Cortex of kidney (tissue), 1 donor: ENCODE measurements at places on chromosomes 6 and 20.

GRCh38 chr6:125054331-125054730, 92.1 kb downstream of the RNF217 start:
- DNase-seq, result no peak

DNA sequence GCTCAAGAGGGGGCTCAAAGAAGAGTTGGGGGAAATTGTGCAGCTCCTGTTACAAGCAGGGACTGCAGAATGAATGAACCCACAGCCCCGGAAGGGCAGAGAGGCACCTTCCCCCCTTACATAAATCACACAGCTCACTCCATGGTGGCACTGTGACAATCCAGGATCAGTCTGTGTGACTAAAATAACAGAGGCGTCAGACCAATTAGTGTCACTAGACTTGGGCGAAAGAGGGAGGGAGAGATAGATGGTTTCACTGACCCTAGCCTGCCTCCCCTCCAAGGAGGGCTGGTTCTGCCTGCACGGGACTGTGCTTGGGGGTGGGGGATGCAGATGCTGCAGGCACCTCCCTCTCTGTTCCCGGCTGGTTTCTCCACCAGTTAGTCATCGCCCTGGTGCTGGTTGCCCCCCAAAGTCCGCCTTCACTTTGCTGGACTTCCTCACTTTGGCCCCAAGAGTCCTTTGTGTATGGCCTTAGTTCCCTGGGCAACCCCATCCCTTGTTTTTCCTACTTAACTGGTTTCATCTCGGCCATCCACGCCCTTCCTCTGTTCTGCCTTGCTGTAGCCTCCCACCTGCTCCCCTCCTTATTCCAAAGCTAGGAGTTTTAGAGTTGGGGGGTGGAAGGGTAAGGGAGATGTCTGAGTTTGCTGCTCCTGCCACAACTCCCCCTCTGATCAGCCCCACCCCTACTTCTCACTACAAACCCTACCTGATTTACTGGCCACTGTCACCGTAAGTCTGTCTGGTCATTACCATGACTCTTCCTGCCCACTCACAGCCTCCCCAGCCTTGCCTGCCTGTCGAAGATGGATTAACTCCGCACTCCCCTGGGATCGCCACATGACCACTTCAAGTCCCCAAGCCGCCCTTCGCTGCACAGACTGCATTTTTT, 17.7 kb downstream of the CCDC167 start:
- DNase-seq, result no peak

- DNase-seq, result no peak
These were observed 76.8 kb upstream of the OGFRL1 start for GRCh38 chr6:71211799-71212198.

- DNase-seq, result no peak
These were observed 291.2 kb upstream of the ADGRB3 start for GRCh38 chr6:68343901-68344300.

DNA sequence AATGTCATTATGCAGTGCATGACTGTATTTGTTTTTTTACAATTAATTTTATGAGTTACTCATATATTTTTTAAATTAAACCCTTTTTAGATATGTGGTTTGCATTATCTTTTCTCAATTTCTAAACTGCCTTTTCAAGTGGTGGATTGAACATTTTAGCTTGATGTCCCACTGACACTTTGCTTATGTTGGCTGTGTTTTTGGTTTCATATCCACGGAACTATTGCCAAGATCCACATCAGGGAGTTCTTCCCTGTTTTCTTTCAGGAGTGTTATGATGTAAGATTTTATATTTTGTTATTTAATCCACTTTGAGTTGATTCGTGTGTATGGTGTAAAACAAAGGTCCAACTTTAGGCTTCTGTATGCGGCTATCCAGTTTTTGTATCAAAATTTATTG, 1144.9 kb upstream of the EYS start:
- DNase-seq, result no peak

GRCh38 chr20:63678667-63679465, 17.6 kb upstream of the TNFRSF6B start:
- DNase-seq, result no peak

- DNase-seq, result no peak
These were observed 21.6 kb upstream of the MYB start for GRCh38 chr6:135159531-135159930.

GRCh38 chr20:32577657-32578056, 7.5 kb downstream of the NOL4L start:
- DNase-seq, result no peak

- no peak for DNase-seq
These were observed 23.0 kb downstream of the TAF8 start for GRCh38 chr6:42073287-42073686.

- no peak for DNase-seq
These were observed 41.8 kb downstream of the TFEB start for GRCh38 chr6:41693281-41694240.

DNA sequence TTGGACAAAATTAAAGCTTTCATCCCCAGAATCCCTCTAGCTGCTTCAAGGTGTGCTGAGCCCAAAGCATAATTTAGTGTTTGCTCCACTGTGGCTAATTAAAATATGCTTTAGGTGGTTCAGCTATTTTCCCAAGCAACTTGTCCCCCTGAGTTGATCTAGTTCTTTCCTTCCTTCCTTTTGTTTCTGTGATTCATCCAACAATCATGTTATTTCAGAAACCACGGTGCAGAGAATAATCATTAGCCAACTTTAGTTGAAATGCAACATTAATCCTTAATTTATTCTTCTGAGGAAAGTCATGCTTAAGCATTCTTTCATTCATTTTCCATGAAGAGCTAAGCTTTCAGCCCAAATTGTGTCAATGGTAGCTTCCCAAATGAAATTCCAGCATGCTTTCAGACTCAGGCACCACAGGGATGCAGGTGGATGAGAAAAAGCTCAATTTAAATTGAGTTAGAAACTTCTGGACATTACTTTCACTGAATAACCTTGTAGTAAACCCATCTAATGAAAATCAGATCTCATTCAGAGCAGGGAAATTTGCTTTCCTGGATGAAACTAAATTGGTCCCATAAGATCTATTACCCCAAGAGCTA, 209.0 kb upstream of the NT5E start:
- DNase-seq, result no peak

DNA sequence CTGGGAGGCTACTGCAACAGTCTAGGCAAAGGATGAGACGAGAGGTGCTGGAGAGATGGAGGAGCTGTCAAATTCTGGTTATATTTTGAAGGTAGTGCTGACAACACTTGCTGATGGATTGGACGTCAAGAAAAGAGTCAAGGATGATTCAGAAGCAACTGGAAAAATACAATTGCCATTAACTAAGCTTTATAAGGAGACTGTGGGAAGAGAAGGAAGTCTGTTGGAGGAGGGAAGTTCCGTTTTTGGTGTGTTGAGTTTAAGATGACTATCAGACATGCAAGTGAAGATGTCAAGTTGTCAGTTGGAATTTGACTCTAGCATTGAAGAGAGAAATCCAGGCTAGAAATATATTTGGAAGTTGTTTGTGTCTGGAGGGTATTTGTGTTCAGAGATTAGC, 358.1 kb downstream of the RNGTT start:
- DNase-seq, result no peak

GRCh38 chr6:163173741-163174140, 240.8 kb upstream of the QKI start:
- DNase-seq, result no peak

DNA sequence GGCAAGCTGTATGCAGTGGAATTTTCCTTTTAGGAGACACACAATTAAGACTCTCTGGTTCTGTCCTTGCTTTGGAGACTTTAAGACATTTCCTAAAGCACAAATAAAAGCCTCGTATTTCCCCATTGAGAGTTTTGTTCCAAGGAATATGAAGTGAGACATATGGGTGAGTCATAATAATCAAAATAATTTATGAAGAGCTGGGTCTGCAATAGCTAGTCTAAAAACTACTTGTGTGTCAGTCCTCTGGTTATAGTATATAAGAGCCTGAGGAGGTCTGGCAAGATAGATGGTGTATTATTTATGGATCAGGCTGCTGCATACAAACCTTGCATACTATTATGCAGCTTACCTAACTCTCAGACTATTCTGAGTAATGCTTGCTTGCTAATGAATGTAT, 142.6 kb downstream of the ADGRG6 start:
- DNase-seq, result no peak

DNA sequence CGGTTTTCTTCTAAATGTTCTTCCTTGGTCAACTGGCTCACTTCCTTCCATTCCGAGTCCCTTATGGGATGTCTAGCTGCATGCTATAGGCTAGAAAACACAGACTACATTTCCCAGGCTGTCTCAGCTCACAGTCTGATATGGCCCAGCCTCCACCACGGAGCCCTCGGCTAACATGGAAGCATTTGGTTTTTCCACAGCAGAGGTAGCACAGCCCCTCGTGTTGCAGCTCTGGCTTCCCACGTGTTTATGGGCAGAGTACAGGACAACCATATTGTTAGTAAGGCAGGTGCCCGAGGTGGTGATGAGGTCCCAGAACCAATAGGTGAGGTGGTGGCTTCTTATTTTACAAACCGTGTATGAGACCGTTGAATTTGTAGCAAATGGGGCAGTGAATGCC, 8.7 kb downstream of the GPLD1 start:
- DNase-seq, result no peak

GRCh38 chr6:157137501-157137900, 185.8 kb downstream of the TMEM242 start:
- no peak for DNase-seq

GRCh38 chr6:157755746-157756411, 67.2 kb upstream of the SNX9 start:
- no peak for DNase-seq

- DNase-seq, result no peak
These were observed 194.7 kb upstream of the SOX4 start for GRCh38 chr6:21398741-21399325.

DNA sequence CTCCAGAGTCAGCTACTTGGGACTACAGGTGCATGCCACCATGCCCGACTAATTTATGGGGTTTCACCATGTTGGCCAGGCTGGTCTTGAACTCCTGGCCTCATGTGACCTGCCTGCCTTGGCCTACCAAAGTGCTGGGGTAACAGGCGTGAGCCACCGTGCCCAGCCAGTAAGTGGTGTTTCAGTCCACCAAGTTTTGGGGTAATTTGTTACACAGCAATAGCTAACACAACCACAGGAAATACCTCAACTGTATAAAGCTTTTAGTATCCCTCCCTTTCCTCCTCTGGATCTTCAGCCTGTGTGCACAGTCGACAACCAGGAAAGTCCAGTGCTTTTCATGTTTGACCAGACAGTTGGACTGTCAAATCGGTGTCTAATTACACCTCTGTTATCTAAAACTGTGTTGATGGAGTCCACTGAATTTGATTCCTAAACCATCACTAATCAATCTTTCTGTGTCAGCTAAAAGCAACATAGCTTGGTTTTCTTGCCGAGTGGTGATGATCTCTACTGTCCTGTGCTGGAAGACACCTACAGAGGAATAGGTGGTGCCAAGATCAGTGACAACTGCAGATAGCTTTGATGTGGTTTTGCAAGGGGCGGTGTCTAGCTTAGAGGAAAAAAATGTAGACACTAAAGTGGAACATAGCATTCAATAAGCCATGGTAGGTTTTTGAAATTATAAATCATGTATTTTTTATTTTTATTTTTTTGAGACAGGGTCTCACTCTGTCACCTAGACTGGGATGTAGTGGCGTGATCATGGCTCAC, 22.2 kb upstream of the ZBTB2 start:
- DNase-seq, result no peak

- no peak for DNase-seq
These were observed 674.5 kb downstream of the HDGFL1 start for GRCh38 chr6:23243854-23244253.

- DNase-seq, result no peak
These were observed 4.7 kb downstream of the SOD2 start for GRCh38 chr6:159688266-159688905.
